ENCODE measurements at places on chromosomes 11 and 22. TPM values are rescaled to one million over a fixed set of nuclear protein-coding genes. Genes with fewer than 3 reads are reported as not detected.

The NDUFC2 gene
- 225 TPM for total RNA-seq

DNA sequence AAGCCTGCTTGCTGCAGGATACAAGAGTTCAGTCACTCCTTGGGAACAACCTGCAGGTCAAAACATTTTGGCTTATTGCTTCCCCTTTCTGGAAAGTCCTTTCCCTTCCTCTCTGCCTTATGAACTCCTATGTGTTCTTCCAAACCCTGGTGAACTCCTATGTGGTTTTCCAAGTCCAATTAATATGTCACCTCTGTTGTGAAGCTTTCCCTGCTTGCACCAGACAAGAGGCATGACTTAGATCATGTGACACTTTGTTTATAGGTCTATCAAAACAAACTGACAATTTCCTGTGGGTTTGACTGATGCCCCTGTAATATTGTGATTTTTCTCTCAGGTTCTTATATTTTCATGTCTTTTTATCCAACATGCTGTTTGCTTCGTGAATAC, 64.2 kb downstream of the ENDOD1 start:
- no peak for DNase-seq

- no peak for DNase-seq
These were observed 22.2 kb downstream of the IL10RA start for GRCh38 chr11:118008271-118008911.

The KCNK4 gene
- not detected for total RNA-seq

DNA sequence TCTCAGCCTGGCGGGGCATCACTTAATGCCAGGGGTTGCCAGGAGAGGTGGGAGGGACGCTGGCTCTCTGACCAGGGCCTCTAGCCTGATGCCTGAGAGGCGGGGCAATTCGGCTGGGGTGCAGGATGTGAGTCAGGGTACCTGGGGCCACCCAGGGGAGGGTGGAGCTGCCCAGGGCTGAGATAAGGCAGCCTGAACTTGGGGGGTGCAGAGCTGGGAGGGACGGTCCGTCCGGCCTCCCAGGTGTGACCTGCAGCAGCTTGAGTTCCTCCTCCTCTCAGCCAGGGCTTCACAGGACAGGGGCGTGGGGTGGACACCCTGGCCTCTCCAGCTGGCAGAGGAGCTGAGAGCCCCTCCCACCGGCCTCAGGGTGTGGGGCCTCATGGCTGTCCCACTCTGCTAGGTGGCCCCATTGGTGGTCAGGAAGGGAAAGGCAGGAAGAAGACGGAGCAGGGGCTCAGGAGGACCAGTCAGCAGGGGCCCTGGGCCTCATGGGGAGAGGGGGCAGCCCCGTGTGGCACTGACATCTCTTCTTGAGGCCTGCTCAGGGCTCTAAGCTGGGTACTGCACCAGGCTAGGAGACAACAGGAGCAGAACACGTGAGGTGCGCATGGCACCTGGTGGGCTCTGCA, 942 bp upstream of the RPS6KA4 start:
- DNase-seq = no peak

- no peak for DNase-seq
These were observed 18.7 kb upstream of the BMAL1 start for GRCh38 chr11:13258855-13259254.

The TYR gene
- total RNA-seq = not detected

DNA sequence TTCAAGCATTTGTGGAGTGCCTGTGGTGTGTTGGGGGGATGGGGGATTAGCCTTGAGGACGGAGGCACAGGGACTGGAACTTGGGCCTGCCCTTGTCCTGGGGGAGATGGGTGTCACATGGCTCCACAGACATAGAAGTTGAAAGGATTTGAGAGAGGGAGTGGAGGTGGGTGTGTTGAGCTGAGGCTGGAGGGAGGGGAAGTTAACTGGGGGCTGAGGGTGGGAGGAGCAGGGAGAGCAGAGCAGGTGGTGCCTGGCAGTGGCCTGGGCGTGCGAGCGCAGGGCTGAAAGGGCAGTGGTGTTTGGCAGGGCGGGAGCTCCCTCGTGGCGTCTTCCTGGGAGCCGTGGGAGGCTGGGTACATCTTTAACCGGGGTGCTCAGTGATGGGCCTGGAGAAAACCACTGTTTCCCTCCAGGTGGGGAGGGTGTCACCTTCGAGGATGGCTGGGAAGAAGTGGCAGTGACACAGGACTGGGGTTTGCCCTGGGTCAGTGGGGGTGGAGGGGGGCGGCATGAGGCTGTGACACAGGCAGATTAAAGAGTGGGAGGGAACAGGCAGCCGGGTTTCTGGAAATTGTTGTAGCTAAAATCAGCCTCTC, 45.5 kb downstream of the AP2A2 start:
- DNase-seq = no peak

DNA sequence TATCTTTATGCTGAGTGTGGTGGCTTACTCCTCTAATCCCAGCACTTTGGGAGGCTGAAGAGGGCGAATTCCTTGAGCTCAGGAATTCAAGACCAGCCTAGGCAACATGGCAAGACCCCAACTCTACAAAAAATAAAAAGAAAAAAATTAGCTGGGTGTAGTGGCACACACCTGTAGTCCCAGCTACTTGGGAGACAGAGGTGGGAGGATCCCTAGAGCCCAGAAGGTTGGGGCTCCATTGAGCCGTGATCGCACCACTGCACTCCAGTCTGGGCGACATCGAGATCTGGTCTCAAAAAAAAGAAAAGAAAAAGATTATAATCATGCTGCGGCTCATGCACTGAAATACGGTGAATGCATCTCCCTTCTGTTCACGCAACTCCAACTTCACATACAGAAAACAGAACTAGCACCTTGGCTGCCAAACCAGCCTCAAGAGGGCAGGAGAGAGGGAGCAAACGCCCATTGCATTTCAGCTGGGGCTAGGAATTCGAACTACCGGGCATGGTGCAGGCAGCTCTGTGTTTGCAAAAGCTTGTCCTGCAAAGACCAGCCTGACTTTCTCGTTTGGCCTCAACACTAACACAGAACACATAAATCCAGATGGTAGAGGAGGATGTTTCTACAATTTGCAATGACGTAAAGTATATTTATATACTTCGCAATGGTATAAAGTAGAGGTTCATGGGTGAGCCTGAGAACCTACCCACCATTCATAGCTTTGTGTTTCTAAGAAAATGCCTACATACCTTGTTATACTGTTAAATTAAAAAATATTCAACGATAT, 6.3 kb upstream of the SYNGR1 start:
- peak; percentile 36 for DNase-seq

The LDHAL6A gene
- not detected for total RNA-seq

The TMEM191B gene
- total RNA-seq = 2.1 TPM

The ANO9 gene
- total RNA-seq = 70.3 TPM

GRCh38 chr11:118215262-118215661, 9.5 kb downstream of the JAML start:
- no peak for DNase-seq

- DNase-seq = no peak
These were observed 2.6 kb downstream of the CHRM1 start for GRCh38 chr11:62918531-62918930.

The OR51E2 gene
- not detected for total RNA-seq

The TRIM66 gene
- total RNA-seq = 24.8 TPM

DNA sequence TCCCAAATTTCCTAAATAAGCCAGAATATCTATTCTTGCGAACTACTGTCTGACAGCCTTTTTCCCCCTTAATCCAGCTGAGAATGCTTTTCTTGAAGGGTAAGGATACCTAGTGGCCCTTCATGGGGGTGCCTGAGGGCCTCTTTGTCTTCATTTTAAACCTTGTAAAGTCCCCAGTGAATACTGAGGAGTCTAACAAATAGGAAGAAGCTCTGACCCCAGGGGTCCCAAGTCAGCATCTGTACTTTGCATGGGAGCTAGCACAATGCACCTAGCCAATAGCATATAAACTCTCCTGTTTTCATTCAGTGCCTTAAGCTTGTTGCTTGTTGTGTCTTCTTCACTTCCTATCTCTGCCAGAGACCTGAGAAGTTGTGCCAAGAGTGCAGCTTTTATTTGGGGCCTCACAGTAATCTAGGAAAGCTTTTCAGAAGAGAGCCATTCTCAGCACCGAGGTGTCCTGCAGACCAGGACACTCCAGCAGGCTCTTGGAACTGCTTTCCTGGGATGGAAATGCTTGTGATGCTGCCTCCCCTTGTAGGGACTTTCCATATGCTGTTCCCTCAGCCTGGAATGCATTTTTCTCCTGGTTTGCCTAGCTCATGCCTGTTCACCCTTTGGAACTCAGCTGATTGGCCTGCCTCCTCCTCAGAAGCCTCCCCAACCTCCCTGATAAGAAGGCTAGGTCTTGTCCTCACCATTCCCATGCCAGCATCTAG, 37.2 kb downstream of the BMAL1 start:
- no peak for DNase-seq

GRCh38 chr11:1082728-1083620, 8.3 kb downstream of the MUC2 start:
- no peak for DNase-seq

- no peak for DNase-seq
These were observed 346.5 kb upstream of the SYN3 start for GRCh38 chr22:33404723-33405122.

DNA sequence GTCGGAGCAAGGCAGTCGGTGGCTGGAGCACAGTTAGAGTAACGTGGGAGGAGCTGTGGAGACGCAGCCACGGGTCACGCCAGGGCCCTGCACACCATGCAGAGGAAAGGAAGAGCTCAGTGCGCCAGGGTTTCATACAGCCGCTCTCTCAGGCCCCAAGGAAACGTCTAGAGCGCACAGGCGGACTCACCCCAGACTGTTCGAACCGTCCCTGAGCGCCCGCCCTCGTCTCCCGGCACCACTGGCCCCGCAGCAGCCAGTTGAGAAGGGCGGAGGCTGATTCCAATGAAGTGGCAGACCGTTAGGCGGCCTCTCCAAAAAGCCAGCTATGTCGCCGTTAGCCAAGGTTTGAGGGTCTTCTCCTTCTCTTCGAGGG, 483 bp upstream of the HYLS1 start:
- no peak for DNase-seq

- no peak for DNase-seq
These were observed 7.3 kb downstream of the NEAT1 start for GRCh38 chr11:65429724-65430405.

- no peak for DNase-seq
These were observed 200.3 kb upstream of the B3GAT1 start for GRCh38 chr11:134612140-134613030.

DNA sequence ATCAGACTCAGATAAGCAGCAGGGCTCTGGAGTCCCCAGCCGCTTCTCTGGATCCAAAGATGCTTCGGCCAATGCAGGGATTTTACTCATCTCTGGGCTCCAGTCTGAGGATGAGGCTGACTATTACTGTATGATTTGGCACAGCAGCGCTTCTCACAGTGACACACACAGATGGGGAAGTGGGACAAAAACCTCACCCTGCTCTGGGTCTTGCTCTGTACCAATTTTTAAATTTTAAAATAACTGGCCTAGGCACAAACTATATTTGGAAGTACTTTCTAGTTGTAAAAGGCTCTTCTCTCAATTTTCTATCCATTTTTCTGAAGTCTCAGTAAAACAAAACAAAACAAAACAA, 131.7 kb downstream of the VPREB1 start:
- DNase-seq = no peak

GRCh38 chr22:36239401-36240171, at the start of gene APOL2:
APOL2 (minus strand) TSS chr22:36239527; CDS start chr22:36233162, 6,365 bp downstream.
- DNase-seq = peak; percentile 83

DNA sequence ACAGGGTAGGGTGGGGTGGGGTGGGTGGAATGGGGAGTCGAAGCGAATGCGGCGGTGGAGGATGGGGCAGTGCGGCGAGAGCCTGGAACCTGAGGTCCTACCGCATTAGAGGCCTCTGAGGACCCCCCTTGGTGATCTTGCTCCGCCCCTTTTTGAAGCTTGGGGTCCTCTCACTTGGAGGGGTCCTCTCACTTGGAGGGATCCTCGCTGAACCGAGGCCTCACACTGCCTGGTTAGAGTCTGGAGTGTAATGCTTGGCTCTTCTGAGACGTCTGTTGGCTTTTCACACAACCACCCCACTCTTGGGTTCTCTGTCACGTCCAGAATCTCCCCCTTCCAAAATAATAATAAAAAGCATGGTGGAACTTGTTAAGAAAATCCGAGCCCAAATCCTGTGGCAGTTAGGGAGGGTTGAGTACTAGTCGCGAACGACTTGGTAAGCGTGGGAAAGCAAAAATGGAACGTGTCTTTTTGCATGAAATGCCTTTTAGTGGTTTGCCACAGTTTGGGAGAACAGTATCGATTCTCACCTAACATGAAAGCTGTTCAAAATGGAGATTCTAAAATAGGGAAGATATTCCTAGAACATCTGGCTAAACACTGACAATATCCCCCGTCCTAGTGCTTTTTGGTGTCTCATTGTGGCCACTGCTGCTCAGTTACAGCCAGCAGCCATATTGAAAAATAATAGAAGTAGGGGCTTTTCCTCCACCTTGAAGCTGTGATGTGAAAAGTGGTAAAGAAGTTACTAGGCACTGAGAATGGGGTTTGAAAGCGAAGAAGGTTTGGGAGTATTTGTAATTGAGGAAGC, 822 bp downstream of the RBX1 start:
- no peak for DNase-seq

DNA sequence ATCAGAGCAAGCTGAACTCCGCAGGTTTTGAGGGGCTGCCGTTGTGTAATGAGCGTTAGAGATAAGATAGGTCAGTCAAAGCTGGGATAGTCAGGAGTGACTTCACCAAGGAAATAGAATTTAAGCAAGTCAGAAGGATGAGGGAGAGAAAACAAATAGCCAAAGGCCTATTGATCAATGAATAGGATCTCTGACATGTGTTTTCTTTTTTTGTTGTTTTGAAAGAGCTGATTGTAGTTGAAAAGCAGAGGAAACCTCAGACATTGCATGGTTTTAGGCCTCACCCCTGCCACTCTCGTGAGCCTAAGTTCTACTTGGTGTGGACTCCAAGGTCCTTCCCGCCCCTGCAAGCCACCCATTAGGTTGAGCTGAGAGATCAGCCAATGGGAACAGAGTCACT, 3.2 kb downstream of the EIF3L start:
- DNase-seq = no peak

The WBP2NL gene
- not detected for total RNA-seq

GRCh38 chr22:40450616-40451015, 80.2 kb downstream of the SGSM3 start:
- DNase-seq = no peak

The KCNQ1 gene
- total RNA-seq = 10.7 TPM

GRCh38 chr22:45628515-45628914, 43.1 kb upstream of the ATXN10 start:
- no peak for DNase-seq

- no peak for DNase-seq
These were observed 688.3 kb upstream of the FAT3 start for GRCh38 chr11:91536366-91536765.

- DNase-seq = no peak
These were observed 24.0 kb downstream of the PANX1 start for GRCh38 chr11:94152678-94153065.

DNA sequence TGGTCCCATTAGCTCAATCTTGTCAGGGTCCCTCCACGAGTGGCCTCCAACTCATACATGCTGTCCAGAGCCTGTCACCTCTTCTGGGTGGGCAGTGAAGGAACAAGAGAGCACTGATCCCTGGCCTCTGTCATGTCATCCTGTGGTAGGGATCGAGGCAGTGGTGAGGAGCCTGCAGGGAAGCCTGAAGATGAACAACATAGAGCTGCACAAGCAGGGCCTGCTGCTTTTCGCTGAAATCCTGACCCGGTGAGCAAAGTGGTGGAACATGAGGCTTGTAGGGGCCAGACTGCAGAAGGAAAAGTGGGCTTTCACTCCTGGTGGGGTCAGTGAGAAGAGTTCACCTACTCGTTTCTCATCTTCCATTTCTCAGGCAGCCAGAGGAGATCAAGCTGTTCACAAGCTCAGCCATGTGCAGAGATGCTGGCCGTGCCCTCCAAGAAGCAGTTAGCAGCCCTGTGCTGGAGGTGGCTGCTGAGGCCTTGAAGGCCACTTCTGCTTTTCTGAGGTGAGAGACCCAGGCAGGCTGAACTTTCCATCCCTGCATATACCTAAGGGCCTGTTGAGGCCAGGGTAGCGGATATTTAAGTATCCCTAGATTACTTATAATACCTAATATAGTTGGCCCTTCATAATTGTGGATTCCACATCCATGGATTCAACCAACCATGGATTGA, 32.9 kb downstream of the MEI1 start:
- no peak for DNase-seq
